Sigmoid colon (tissue), 7 donors: ENCODE measurements at places on chromosomes 2 and 18. TPM values are rescaled to one million over a fixed set of nuclear protein-coding genes. Genes with fewer than 3 reads are reported as not detected.

Gene DRC1
- total RNA-seq, result not detected

DNA sequence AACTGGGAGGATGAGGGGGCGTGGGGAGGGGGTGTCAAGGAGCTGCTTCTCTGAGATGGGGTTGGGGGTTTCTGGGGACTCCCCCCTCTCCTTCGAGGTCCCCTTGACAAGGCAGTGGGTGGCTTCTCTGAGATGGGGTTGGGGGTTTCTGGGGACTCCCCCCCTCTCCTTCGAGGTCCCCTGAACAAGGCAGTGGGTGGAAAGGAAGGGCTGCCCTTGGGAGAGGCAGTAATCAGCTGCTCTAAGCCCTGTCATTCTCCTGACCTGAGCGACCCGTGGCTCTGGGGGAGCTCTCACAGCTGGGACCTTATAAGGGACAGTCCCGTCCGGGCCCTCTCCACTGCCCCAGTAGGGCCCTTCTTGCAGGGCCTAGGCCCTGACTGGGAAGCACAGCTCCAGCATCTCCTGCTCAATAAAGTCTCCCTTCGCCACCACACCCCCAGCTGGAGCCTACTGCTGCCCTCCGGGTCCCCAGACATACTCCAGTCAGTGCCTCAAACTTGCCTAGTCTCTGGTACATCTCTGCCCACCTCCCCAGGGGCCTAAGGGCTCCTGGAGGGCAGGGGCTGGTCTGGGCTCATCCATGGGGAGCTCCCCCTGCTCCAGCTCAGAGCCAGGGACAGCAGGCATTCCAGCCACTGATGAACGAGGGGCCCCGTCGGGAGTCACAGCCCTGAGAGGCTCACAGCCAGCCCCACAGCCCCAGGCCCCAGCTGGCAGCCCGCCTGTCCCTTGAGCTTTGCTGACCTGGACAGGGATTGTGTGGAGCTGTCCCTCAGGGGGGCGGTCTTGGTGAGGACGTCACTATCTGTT lies 2.8 kb downstream of the GAREM2 start:
- no peak overlapping the region for H3K27ac ChIP-seq
- peaks cover 45% of the 10 kb centered on the region for H3K27me3 ChIP-seq
- H3K4me1 ChIP-seq, result peaks cover 20% of the 10 kb centered on the region
- no peaks in the 10 kb centered on the region for H3K36me3 ChIP-seq

Gene MREG
- 0.99 TPM for total RNA-seq

DNA sequence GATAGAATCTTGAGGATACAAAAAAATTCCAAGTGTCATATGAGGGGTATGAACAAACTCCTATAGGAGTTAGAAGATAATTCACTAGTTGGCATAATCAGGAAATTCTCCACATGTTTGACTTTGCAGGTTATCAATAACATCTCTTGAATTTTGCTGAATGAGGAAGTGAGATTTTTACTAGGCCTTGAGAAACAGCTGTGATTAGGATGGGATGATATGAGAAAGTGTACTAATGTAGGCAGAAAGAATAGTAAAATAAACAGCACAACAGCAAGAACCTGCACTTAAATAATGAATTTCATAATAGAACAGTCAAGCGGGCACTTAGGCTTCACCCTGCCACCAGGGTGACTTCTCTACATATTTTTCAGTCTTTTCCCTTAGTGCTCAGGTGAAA lies 570.8 kb upstream of the CRIM1 start:
- no peaks in the 10 kb centered on the region for H3K27me3 ChIP-seq
- H3K4me1 ChIP-seq, result no peaks in the 10 kb centered on the region
- H3K36me3 ChIP-seq, result no peaks in the 10 kb centered on the region
- no peak for DNase-seq
- H3K4me3 ChIP-seq, result no peak overlapping the region
- no peak overlapping the region for H3K27ac ChIP-seq

GRCh38 chr2:28325567-28326468 lies 66.8 kb upstream of the FOSL2 start:
- peaks cover 9% of the 10 kb centered on the region for H3K4me1 ChIP-seq
- no peak overlapping the region for H3K4me3 ChIP-seq
- H3K36me3 ChIP-seq, result no peaks in the 10 kb centered on the region
- no peaks in the 10 kb centered on the region for H3K27me3 ChIP-seq
- peak; percentile 53 for DNase-seq
- no peak overlapping the region for H3K27ac ChIP-seq

Gene TUBB8B
- not detected for total RNA-seq

DNA sequence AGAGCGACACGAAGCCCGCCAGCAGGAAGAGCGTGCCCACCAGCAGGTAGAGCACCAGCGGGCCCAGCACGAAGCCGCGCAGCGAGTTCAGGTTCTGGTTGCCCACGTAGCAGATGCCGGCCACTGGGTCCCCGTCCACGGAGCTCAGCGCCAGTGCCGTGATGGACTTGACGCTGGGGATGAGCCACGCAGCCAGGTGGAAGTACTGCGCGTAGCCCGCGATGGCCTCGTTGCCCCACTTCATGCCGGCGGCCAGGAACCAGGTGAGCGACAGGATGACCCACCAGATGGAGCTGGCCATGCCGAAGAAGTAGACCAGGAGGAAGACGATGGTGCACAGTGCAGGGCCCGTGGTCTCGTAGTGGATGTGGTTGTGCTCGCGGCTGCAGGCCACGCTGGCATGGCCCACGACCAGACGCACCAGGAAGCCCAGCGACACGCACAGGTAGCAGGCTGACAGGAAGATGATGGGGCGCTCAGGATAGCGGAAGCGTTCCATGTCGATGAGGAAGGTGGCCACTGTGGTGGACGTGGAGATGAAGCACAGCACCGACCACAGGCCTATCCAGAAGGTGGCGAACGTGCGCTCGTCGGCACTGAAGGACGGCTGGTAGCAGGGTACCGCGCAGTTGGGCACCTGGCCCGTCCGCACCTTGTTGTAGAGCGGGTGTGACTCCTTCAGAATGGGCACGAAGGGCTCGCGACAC lies 2.1 kb downstream of the FZD5 start:
- peak; percentile 80 for DNase-seq
- peaks cover 58% of the 10 kb centered on the region for H3K4me1 ChIP-seq
- peak overlapping the region; percentile 76 for H3K4me3 ChIP-seq
- H3K36me3 ChIP-seq, result peaks cover 12% of the 10 kb centered on the region

DNA sequence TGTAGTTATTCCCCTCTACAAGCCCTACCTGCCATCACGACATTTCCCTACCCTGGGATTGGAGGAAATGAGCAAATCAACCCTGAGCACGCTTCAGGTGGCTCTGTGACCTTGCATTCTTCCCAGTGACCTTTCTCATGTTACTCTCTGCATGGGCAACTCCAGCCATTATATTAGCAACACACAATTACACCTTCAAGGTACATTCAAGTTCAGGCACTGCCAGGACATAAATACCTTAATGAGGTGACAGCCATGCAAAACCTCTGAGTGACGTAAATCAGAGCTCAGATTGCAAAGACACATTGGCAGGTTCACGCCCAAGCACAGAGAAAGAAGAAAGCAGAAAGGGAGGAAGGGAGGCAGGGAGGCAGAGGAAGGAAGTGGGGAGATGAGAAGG lies 68.7 kb upstream of the ALK start:
- H3K36me3 ChIP-seq, result no peaks in the 10 kb centered on the region
- H3K4me3 ChIP-seq, result no peak overlapping the region
- H3K27ac ChIP-seq, result no peak overlapping the region
- H3K4me1 ChIP-seq, result no peaks in the 10 kb centered on the region
- no peak for DNase-seq

GRCh38 chr18:8350628-8351027 lies 258.6 kb upstream of the RAB12 start:
- H3K4me3 ChIP-seq, result no peak overlapping the region
- no peaks in the 10 kb centered on the region for H3K27me3 ChIP-seq
- DNase-seq, result no peak
- no peak overlapping the region for H3K27ac ChIP-seq

DNA sequence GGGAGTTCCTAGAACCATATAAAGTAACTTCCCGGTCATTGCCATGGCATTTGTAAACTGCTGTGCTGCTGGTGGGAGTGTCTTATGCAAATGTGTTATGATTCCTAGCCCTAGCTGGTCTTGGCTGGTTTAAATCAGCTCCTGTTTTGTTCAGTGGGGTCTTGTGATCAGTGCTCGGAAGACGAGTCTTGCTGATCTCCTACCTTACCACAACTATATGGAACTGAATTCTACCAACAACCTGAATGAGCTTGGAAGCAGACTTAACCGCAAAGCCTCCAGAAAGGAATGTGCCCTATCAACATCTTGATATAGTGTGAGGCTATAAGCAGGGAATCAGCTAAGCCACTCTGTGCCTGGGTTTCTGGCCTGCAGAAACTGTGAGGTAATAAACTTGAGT lies 33.5 kb downstream of the POLE4 start:
- H3K27ac ChIP-seq, result no peak overlapping the region
- no peaks in the 10 kb centered on the region for H3K36me3 ChIP-seq
- H3K27me3 ChIP-seq, result no peaks in the 10 kb centered on the region

Gene INSIG2
- total RNA-seq, result 15.2 TPM

DNA sequence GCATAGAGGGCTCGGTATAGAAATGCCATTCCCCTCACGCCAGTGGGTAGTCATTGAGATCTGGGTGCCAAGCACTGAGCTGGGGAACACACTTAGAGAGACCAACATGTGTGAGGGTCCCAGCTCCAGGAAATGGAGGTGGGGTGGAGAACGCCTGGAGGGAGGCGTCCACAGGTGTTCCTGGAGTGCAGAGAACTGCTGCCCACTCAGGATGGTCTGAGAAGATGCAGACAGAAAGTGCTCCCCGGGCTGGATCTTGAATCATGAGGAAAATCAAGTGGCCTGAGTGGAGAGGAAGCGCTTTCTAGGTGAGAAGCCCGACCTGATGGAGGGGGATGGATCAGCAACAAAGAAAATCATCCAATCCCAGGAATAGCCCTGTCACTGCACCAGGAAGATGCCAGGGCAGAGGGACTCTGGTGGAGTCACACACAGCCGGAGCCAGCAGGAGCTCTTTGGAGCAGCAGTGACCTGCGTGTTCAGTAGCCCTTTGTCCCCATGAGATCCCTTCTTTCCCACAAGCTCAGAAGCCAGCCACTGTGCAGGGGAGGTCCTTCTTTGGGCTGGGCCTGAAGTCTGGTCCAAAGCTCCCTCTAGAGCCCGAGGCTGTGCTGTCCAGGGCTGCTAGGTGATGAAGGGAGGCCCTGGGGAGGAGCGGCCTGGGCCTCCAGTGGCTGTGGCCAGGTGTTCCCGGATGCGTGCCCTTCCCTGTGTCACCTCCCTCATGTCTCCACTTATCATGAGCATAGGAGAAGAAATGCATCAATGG lies 112.3 kb downstream of the RNF144A start:
- no peaks in the 10 kb centered on the region for H3K27me3 ChIP-seq
- DNase-seq, result peak; percentile 59
- no peak overlapping the region for H3K4me3 ChIP-seq
- H3K36me3 ChIP-seq, result peaks cover 13% of the 10 kb centered on the region
- peaks cover 8% of the 10 kb centered on the region for H3K4me1 ChIP-seq

GRCh38 chr18:48795696-48796095 lies 155.1 kb downstream of the SMAD7 start:
- H3K4me1 ChIP-seq, result peaks cover 17% of the 10 kb centered on the region
- H3K36me3 ChIP-seq, result peaks cover under 1% of the 10 kb centered on the region
- H3K4me3 ChIP-seq, result no peak overlapping the region
- H3K27me3 ChIP-seq, result no peaks in the 10 kb centered on the region
- DNase-seq, result no peak

DNA sequence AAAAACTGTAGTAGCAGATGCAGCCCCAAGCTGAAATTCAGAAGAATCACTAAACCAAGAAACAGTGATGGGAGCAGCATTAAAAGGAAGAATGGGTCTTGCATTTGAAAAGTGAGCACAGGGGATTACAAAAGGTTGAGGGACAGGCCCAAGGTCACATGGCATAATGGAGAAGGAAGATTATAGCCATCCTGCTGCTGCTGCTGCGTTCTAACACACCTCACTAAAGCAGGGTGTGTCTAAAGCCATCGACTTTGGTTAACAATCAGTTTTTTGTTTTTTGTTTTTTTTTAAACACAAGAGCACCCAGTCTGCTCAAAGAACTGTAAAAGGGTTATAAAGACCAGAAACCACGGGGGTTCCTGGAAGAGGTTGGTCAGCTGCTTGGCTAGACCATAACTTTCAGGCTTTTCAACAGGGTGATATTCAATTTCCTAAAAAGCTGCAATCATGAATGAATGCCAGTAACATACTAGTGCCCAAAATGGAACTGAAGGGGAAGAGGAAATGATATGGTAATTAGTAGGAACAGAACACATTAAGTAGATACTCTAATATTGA lies 102.6 kb downstream of the MYO5B start:
- no peak overlapping the region for H3K4me3 ChIP-seq
- H3K27ac ChIP-seq, result no peak overlapping the region
- no peaks in the 10 kb centered on the region for H3K27me3 ChIP-seq
- H3K4me1 ChIP-seq, result no peaks in the 10 kb centered on the region
- no peaks in the 10 kb centered on the region for H3K36me3 ChIP-seq

Gene CDH7
- not detected for total RNA-seq

GRCh38 chr2:48912110-48912509 lies 156.6 kb upstream of the LHCGR start:
- H3K36me3 ChIP-seq, result no peaks in the 10 kb centered on the region
- H3K27ac ChIP-seq, result no peak overlapping the region
- no peaks in the 10 kb centered on the region for H3K4me1 ChIP-seq

DNA sequence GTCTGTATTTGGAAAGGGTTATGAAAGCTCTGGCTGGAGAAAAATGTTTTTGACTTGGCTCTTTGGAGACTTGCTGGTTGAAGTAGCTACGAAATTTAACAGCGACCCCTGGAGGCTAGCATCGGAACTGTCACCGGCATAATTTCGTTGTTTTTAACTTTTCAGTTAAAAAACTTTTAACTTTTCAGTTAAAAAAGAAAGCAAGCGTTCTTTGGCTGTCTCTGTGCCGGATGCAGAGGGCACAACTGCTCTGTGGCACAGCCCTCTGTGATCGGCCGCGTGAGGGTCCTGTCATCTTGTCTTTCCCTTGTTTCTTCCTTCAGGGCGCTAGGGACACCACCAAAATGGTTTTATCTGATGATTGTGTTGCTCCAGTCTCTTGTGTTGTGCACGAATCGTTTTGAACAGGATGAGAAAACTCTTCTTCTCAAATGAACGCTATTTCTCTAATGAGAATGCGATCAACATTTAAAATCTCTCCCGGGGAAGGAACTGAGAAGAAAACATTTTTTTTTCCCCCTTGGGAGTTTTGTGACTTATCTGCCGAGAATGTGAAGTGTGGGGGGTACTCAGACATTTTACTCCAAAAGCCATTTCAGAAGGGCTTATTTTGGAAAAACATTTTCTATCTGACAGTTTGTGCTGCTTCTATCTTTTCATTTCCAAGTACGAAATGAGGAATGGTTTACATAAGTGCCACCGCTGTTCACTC lies 57.1 kb downstream of the ADCYAP1 start:
- DNase-seq, result no peak
- H3K36me3 ChIP-seq, result no peaks in the 10 kb centered on the region
- H3K27me3 ChIP-seq, result no peaks in the 10 kb centered on the region
- H3K4me3 ChIP-seq, result peak overlapping the region; percentile 27
